ENCODE measurements at places on chromosomes 4 and X.

GRCh38 chr4:151052785-151053184 is 37.7 kb upstream of the LRBA start:
- no peak for DNase-seq

GRCh38 chrX:77276742-77277141 is 170.4 kb upstream of the FGF16 start:
- no peak for DNase-seq

- no peak for DNase-seq
Measured at GRCh38 chrX:78643096-78643495, 16.0 kb downstream of the RTL3 start.

GRCh38 chr4:153116291-153116680 is 88.0 kb upstream of the TRIM2 start:
- no peak for DNase-seq

DNA sequence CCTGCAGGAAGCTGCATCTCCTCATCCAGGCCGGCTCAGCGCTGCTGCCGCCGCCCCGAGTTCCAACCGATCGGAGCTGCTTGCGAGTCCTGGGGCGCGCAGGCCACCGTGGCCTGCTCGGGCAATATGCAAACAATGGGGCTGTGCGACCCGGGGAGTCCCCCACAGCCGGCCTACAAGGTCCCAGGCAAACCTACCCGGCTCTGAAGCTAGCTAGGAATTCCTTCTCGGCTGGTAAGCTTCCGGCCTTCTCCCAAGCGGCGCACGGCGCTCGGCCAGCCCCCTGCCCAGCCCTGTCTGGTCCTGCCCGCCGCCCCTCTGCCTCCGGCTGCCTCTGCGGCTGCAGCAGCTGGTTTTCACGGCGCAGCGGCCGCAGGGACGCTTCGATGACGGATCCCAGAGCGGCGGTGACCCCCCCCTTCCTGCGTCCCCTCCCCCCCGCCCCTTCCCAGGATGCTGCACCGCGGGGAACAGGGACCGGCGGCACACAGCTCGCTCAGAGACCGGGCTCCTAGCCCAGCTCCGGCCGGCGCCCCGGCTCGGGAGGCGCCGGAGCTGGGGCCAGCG is 59.4 kb downstream of the TSC22D3 start:
- DNase-seq = no peak

- DNase-seq = no peak
Measured at GRCh38 chr4:74319470-74319869, 11.2 kb downstream of the EPGN start.

DNA sequence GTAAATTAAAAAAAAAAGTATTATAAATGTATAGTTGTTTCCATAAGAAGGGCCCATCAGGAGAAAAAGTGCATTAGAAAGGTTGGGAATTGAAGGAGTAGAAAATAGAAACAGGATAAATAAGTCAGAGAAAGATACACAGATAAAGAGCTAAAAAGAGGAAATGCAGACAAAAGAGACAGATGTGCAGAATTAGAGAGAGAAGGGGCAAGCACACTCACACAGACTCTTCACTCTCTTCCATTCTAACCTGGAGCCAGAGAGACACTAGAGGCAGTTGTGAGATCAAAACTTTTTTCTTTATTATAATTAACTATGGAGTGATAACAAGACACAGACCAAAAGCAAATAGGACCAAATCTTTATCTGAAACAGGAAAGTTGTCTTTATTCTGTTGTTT is 134.1 kb downstream of the CEP135 start:
- DNase-seq = no peak

GRCh38 chrX:148567229-148567628 is 66.8 kb downstream of the AFF2 start:
- DNase-seq = no peak

DNA sequence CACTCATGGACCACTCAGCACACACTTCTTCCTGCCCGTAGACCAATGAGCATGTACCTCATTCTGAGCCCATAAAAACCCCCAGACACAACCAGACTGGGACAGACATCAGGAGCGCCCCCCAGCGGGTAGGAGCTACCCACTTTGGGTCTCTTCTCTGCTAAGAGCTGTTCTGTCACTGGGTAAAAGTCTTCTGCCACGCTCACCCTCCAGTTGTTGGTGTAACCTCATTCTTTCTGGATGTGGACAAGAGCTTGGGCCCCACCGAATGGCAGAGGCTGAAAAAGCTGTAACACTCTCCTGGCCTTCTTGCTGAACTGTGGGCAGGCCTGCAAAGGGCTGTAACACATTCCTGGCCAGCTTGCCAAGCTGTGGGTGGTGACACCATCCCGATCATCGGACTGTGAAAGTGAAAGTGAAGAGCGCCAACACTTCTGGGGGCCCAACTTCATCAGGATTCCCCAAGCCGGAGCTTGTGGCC is 137.6 kb downstream of the TECRL start:
- no peak for DNase-seq

DNA sequence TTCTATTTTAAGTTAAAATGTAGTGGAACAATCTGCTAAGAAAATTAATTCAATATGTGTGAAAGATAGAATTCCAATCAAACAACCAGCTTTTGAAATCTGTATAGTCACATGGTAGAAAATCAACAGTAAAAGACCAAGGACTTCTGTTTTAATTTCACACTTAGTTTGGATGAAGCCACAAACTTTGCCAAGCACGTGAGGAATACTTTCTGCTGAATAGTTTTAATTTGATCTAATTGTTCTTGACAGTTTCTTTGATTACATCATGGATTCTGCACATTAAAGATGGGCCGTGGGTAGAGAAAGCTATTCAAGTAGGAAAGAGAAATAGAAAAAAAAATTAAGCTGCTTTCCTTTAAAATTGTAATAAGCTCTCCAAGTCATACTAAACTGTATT is 137.9 kb upstream of the FAM241A start:
- DNase-seq = no peak

DNA sequence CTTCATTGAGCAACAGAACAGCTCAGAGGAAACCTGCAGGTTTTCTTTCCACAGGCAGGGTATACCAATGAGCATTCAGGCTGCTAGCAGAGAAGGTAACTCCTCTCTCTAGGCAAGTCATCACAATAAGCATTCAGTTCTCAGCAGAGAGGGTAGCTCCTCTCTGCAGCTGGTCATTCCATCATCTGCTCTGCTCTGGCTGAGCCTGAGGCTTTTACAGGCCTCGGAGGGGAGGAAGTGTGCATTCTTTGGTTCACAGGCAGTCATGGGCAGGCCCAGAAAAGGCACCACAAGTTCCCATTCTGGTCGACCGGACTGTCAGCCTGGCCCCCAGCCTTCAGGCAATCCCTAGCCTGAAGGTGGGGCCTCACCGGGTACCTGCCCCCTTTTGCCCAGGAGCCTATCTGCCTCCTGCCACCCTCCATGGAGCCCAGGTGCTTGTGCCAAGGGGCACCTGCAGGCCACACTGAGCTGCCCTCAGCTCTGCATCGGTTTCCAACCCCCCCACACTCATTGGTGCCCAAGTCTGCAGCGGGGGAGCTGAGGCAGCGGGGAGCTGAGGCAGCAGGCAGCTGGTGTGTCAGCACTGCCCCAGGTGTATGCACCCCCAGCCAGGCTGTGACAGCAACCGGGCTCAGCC is 83.1 kb downstream of the PRDM5 start:
- DNase-seq = no peak

GRCh38 chrX:136260776-136261175 is 9.6 kb upstream of the MAP7D3 start:
- no peak for DNase-seq

DNA sequence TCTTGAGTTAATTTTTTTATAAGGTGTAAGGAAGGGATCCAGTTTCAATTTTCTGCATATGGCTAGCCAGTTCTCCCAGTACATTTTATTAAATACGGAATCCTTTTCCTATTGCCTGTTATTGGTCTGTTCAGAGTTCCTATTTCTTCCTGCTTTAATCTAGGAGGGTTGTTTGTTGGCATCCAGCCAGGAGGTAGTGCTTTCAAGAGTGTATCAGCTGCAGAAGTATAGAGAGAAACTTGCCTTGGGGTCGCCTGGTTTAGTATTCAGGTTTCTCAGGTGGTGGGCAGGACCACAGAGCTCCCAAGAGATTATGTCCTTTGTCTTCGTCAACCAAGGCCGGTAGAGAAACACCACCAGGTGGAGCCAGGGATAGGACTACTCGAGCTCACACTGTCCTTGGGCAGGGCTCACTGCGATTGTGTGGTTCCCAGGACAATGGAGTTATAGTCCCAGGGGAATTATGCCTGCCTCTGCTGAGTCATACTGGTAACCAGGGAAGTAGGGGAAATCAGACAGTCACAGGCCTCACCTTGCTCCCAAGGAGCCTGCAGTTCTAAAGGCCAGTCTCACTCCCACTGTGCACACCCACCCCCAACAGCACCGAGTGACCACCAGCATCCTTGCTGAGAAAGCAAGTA is 168.1 kb downstream of the VSIG4 start:
- DNase-seq = no peak

GRCh38 chr4:145230726-145231125 is 50.3 kb upstream of the OTUD4 start:
- no peak for DNase-seq

GRCh38 chr4:5191831-5192230 is 140.6 kb downstream of the STK32B start:
- no peak for DNase-seq

DNA sequence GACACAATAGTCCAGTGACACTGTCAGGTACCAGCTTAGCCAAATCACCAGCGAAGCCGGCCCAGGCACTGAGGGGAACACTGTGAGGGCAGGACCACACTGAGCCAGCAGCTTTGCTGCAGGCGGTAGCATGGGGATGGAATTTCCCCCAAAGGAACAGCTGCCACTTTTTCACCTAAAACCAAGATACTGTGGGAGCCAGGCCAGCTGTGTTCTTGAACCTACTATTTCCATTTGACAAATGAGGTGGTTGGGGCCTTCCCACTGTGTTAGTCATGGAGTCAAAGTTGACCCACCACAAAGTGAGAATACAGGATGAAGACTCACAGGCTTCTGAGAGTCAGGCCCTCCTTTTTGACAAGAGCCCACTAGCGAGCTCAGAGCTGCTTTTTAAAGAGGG is 70.7 kb upstream of the SH3RF1 start:
- no peak for DNase-seq

DNA sequence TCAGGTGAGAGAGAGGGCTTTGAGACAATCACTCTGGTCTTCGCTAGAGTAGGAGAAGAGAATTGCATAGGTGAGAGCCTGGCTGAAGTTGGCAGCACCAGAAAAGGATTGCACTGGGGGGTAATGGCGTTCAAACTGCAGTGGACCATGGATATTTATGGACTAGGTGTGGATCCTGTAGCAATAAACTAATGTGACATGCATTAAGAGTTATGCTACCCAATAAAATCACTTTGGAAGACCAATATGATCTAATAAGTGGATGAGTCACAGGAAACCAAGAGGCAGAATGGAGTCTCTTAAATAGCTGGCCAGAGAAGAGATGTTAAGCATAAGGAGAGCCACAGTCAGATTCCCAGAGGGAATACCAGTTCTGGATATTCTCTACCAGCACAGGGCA is 259.8 kb downstream of the FBXO8 start:
- DNase-seq = no peak

- no peak for DNase-seq
Measured at GRCh38 chr4:71287305-71287704, 51.5 kb upstream of the SLC4A4 start.

DNA sequence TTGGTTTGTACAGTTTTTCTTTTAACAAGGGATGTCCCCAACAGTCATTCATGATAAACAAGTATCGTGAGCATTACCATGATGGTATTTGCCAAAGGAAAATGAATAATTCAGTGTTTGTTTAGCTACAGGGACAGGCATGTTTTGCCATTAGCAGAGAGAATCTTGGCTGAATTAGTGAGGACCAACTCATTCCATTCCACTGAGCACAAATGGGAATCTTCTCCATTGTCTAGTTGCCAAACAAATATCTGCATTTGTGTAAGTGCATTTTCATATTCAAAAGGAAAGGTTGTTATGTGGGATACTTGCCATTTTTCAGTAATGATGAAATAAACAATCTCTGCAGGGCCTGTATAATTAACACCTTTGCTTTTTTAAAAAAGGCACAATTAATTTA is 1762.6 kb downstream of the RPA4 start:
- DNase-seq = no peak

GRCh38 chr4:105714071-105714521 is 5.5 kb downstream of the GSTCD start:
- no peak for DNase-seq

GRCh38 chrX:133440081-133440796 is 24.9 kb upstream of the GPC4 start:
- DNase-seq = no peak

GRCh38 chrX:20680998-20681397 is 414.3 kb upstream of the RPS6KA3 start:
- DNase-seq = no peak

DNA sequence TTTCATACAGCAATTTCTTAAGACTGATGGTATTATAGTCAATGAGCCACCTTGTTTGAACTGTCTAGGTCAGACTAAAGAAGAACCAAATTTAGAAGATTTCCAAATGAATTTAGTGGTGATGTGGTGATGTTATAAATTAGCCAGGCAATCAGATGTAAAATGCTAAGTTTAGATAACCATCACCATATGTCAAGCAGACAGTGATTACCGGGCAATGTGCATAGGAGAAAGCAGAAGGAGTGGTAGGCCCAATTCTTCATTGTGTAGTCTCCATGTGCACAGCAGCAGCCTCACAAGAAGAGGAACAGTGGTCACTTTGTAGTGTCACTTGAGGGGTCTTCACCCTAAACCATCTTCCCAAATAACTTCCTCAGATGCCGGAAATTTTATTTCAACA is 198.8 kb downstream of the ANTXR2 start:
- DNase-seq = no peak

- DNase-seq = no peak
Measured at GRCh38 chr4:30427932-30428331, 292.2 kb upstream of the PCDH7 start.

DNA sequence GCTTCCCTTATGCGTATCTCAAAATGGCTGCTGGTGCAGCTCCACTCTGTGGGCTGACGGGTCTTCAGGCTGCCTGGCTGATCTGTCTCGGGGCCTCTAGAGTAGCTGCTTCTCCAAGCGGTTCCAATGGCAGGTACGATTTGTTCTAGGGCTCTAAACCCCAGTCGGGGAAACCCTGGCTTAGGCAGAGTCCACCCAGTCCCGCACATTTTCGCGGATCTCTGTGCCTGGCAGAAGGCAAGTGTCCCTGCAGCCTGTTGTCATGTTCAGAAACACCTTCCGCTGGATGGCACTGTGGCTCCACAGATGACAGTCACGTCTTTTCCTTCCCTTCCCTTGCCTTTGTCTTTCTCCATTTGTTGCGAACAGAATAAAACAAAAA is 54.4 kb downstream of the NBDY start:
- peak; percentile 45 for DNase-seq

DNA sequence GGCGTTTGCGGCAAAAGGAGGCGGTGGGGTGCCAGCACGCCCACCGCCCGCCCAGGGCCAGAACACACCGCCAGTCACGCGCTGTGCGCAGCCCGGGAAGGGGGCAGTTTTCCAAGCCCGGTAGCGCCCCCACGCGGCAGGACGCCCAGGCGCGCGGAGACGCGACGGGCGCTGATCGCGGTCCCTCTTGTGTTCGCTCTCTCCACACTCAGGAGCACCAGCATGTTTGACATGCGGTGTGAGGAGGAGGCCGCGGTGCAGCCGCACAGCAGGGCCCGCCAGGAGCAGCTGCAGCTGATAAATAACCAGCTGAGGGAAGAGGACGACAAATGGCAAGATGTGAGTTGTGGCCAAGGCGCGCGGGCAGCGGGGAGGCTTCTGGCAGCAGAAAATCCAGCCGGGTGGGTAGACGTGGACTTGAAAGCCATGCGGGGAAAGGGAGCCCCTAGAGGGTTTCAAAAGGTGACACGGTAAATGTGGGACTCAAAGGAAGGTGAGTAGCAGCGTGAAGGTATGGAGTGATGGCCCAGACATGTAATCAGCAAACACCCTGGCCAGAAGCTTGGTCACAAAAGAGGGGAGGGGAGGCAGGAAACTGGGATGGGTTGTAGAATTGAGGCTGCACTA is 104.1 kb downstream of the PHOX2B start:
- no peak for DNase-seq

Measured in cerebellar nuclear complex (tissue), 1 donor.